ENCODE measurements at places on chromosomes 3 and 15. TPM values are rescaled to one million over a fixed set of nuclear protein-coding genes. Genes with fewer than 3 reads are reported as not detected.

- DNase-seq: no peak
These were observed 117.2 kb upstream of the LRIG1 start for GRCh38 chr3:66618066-66618465.

- DNase-seq: no peak
These were observed 2.7 kb downstream of the CHRNA3 start for GRCh38 chr15:78618064-78618463.

GRCh38 chr3:173660645-173661299 lies 263.2 kb downstream of the NLGN1 start:
- DNase-seq: no peak

- DNase-seq: peak; percentile 71
These were observed 80.8 kb downstream of the SMAD3 start for GRCh38 chr15:67146234-67146633.

DNA sequence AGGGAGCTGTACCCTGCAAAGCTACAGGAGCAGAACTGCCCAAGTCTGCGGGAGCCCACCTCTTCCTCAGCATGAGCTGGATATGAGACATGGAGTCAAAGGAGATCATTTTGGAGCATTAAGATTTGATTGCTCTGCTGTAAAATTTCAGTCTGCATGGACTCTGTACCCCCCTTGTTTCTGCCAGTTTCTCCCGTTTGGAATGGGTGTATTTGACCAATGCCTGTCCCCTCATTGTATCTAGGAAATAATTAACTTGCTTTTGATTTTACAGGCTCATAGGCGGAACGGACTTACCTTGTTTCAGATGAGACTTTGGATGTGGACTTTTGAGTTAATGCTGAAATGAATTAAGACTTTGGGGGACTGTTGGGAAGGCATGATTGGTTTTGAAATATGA lies 18.3 kb downstream of the RNF13 start:
- DNase-seq: no peak

DNA sequence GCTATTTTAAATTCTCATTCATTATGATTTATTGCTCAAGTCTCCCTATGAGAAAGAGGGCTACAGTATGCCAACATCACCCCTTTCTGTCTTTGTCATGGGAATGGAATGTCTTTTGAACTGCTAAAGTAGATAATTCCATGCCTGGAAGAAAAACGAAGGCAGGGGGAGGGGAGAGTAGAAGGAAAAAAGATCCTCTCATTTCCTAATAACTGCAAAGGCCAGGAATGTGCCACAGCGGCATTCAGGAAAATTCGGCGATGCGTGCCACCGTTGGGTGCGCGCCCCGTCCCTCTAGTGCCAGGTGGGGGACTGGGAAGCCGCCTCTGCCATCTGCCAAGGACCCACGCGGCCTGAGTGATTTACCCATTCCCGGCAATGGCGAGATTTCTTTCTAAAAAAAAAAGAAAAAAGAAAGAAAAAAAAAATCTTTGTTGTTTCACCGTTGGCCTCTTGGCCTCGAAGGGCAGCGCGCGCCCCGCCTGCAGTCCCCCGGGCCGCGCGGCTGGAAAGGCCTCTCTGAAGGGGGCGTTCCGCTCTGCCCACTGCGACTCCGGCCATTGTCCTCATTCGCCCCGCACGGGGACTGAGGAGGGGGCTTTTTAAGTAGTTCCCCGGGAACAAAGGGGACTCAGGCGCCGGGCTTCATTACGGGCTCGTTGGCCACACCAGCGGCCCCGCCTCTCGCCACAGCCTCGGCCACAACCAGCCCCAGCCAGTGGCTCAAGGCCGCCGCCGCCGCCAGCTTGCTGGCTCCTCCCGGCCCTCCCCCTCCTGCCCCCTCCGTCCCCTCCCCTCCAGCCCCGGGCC lies 54.5 kb downstream of the CPN2 start:
- peak; percentile 58 for DNase-seq

- DNase-seq: no peak
These were observed 61.3 kb downstream of the KBTBD8 start for GRCh38 chr3:67059443-67059842.

GRCh38 chr3:113496924-113497323 lies 18.0 kb downstream of the SPICE1 start:
- DNase-seq: no peak

DNA sequence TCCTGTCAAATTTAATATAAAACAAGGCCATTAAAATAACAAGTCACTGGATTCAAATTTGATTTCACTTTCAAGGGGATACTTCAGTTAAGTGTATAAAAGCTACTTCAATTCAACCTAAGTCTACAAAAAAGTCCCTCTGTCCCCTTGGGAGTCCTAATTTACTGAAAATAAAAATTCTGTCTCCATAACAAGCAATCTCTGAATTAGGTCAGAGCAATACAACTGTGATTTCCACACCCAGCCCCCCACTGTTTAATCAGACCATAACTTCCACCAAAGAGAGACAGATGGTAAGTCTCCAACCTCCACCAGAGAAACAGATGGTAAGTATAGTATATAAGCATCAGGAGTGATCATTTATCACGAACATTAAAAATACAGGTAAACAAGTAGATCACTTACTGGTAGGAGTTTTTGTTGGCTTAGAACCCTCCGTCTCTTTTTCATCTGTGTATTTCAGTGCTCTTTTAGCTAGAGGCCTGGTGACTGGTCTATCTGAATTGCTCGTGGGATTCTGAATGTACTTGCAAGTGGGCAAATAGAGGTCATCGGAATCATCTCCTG lies 12.1 kb downstream of the SGO1 start:
- no peak for DNase-seq

DNA sequence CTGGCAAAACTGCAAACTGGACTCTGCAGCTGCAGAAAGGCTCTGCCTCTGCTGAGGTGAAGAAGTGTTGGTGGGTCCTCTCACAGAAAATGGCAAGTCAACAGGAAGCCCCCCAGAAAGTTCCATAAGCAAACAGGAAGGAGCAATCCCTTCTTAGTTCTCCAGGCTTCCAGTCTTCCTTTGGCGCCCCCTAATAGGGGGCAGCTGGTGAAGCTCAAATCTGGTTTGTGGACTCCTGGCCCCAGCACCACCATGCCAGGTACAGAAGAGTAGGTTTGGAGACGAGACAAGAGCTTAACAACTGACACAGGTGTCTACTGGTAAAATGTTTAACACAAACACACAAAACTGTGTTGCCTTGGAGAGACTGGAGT lies 35.5 kb downstream of the LEO1 start:
- no peak for DNase-seq

DNA sequence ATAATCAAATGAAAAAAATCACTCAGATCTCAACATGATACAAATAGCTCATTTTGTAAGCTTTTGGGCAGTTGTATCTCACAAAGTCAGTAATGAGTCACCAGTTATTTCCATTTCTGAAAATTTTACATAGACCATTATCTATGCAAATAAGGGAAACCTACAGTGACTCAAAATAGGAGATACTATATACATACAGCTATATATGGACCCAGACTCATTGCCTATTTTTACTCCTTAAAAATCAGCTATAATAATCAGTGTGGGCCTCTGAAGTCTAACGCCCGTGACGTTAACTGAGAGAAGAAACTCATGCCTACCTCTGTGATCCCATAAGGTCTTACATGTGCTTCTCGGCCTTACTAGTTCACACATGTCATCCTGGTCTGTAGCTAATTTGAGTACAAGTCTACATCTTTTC lies 31.6 kb downstream of the LRIG1 start:
- DNase-seq: no peak

GRCh38 chr3:105772635-105773034 lies 96.2 kb downstream of the CBLB start:
- DNase-seq: no peak

- no peak for DNase-seq
These were observed 274.3 kb downstream of the SV2B start for GRCh38 chr15:91374336-91374735.

DNA sequence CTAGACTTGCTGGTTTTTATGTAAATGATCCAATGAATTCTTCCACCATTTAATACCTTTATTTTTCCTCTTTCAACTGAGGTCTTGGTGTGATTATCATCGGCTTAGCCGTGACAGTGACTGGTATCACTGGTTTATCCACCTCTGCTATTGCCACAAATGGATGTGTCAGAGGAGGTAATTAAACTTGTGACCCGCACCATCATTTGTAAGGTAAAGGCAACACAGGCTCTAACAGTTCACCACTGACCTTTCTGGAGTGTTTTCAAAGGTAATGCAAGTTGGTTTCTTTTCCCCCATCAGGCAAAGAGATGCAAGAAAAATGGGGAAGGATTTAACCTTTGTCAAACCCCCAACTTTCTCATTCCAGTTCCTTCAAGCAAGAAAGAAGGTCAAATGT lies 19.7 kb downstream of the SLC12A1 start:
- no peak for DNase-seq

DNA sequence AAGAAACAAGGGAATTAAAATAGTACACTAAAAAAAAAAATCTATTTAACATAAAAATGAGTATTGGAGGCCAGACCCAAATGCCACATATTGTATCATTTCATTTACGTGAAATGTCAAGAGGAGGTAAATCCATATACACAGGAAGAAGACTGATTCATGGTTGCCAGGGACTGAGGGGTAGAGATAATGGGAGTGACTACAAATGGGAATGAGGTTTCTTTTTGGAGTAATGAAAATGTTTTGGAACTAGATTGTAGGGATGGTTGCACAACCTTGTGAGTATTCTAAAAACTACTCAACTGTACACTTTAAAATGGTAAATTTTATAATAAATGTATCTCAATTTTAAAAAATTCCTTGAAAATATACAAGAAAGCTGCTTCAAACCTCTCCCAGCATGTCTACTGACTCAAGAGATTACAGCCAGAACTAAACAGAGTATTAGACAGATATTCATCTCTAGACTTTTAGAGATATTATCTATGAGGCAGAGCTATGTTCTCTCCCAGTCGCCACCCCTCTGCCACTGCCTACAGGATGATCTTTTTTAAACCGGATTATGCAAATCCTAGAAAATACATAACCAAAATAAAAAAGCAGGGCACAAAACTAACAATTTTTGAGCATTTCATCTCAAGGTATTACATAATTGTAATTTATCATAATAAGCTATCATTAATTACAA lies 6.2 kb downstream of the HLTF start:
- no peak for DNase-seq

DNA sequence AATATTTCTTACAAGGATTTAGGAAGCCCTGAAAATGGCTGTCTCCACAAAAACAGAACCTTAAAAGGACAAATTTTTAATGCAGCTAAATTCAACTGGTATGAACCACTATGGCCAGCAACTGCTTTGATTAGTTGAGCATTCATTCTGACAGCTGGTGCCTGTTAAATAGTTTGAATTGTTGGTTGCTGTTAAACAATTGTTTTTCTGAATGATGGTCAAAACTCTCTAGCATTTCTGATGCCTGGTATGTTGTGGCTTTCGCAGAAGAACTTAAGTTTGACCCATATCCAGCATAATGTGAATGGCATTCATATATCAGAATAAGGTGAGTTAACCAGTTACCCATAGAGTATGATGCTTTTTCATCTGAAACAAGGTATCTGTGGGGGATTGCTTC lies 138.4 kb downstream of the MEIS2 start:
- DNase-seq: no peak

DNA sequence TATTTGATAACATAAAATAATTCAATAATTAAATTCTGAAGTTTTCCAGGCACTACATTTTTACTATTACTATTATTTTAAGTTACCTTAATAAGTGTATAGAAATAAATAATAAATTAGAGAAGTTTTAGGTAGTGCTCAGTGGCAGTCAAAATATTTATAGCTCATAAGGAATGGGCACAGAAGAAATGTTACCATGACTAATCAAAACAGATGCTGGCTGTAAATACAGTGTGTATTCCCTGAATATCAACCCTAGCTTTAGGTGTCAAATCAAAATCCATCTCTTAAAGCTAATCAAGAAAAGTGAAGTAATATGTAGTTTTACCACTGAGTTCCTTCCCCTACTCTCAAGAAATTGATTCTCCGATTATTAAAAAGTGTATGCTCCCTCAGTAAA lies 35.5 kb downstream of the ZBTB20 start:
- no peak for DNase-seq

- DNase-seq: no peak
These were observed 42.8 kb downstream of the ILDR1 start for GRCh38 chr3:121979246-121979645.

GRCh38 chr3:41462103-41462691 lies 262.9 kb downstream of the CTNNB1 start:
- no peak for DNase-seq

DNA sequence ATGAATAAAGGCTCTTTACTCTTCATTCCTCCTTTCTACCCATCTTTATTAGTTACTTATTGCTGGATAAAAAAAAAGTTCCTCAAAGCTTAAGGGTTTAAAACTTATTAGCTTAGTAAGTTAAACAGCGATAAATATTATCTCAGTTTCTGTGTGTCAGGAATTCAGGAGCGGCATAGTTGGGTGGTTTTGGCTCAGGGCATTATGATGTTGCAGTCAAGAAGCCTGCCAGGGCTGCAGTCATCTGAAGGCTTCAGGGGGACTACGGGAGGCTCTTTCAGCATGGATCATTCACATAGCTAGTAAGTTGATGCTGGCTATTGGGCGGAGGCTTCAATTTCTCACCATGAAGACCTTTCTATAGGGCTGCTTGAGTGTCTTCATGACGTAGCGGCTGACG lies 1.9 kb upstream of the DLG1 start:
- DNase-seq: no peak

DNA sequence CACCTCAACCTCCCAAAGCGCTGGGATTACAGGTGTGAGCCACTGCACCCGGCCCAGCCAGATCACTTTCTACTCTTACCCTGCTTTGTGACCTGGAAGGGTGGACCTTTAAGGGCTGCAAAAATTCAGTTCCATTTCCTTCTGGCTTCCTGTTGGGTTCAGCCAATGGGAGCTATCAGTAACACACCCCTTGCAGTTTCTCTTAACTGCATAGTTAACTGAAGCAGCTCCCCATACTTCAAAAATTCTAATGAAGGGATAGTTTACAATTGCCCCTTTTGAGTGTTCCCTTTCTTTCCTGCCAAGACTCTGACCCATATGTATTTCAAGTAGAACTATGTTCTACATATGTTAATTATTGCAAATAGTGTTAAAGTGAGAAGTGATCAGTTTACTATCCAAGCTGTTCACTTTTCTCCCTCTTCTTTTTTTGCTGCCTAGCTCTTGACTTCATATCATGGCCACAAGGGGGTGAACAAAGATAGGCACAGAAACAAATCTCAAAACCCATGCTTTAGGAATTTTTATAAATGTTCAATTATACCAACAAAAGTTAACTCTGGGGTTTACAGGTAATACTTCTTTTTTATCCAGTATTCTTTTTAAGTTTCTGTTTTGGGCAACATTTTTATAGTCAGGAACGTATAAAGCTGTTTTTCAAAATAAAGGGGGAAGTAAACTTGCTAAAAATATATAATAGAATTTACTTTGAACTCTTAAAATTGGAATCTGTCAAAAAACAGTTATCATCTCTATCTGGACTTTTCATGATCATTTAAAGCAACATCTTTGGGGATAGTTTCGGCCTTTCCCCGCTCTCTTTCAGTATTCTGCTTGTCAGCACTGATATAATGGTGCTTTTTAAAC lies 8.1 kb downstream of the PGBD4 start:
- no peak for DNase-seq

The FGD5 gene
- total RNA-seq: 16.3 TPM

The RETNLB gene
- not detected for total RNA-seq

The DPPA4 gene
- total RNA-seq: not detected

The DNAH12 gene
- 0.02 TPM for total RNA-seq

The NOX5 gene
- not detected for total RNA-seq

The HRG gene
- not detected for total RNA-seq

Measured in left ventricle myocardium superior (tissue), 1 donor.